ENCODE measurements at places on chromosomes 5 and 9. TPM values are rescaled to one million over a fixed set of nuclear protein-coding genes. Genes with fewer than 3 reads are reported as not detected.

GRCh38 chr5:113274836-113275414 is 159.9 kb downstream of the TSSK1B start:
- no peak overlapping the region for H3K4me3 ChIP-seq
- no peak for DNase-seq

DNA sequence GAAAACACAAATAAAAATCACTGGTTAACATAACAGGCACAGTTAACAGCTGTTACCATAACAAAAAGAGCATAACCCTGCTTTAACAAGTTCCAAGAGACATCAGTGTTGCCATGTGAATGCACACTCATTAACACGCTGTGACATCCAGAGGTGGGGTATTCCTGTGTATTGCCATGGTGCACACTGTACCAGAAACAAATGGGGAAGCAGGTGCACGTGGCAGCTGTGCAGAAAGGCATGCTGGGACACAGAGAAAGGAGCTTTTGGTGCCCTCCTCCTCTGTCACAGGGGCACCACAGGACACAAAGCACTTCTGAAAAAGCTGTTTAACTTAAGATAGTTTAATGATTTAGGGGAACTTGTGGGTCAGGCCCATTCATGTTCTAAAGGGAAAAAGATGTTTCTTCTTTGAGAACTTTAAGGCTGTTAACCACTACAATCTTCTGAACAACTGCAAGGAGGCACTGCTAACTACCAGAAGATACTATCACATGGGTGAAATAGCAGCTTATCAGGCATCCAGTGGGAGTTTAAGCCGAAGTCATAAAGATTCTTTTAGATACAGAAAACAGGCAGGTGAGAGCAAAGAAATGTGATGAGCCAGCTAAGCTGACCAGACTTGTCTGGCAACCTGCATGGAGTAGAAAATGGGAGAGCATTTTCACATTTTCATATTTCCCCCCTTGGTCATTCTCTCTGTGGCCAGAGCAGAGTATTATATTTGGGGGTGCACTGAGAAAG is 56.4 kb upstream of the GOLPH3 start:
- H3K4me1 ChIP-seq: peaks cover 9% of the 10 kb centered on the region
- no peaks in the 10 kb centered on the region for H3K27me3 ChIP-seq
- DNase-seq: no peak
- H3K27ac ChIP-seq: no peak overlapping the region
- peaks cover 22% of the 10 kb centered on the region for H3K36me3 ChIP-seq
- no peak overlapping the region for H3K4me3 ChIP-seq

GRCh38 chr9:21923694-21924093 is 70.5 kb downstream of the CDKN2A start:
- peaks cover 18% of the 10 kb centered on the region for H3K4me1 ChIP-seq
- H3K27me3 ChIP-seq: peaks cover 2% of the 10 kb centered on the region
- DNase-seq: no peak
- H3K4me3 ChIP-seq: no peak overlapping the region
- no peak overlapping the region for H3K27ac ChIP-seq

DNA sequence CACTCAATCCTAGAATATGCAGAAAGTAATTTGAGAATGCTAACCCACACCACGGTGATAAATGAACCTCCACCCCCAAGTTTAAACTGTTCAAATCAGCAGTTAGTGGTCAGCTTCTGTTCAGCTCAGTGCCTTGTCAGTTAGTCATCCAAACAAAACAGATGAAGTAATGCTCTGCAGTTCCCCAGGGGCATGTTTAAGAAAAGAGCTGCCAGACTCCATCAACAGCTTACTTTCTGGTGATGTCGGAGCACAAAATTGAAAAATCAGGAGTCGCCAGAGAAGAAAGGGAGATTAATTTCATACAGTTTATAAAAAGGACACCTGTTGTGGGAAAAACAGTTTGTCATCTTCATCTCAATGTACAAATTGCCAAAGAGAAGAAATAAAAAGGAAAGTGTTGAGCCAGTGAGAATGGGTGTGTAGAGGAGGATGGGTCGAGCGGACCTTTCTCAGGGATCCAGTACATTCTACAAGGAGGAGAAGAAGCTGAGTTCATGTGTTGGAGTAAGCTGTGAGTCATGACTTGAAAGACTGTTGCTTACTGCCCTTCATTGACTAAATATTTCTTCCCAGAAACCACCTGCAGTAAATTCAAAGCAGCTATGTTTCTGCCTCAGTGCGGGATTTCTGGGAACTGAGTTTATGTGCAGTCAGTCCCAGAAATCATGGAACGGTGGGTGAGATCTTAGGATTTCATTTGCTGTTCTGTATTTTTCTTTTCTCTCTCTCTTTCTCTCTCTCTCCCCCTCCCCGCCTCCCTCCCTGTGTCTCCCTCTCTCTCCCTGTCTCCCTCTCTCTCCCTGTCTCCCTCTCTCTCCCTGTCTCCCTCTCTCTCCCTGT is 13.7 kb downstream of the TRIO start:
- no peak for DNase-seq
- H3K4me3 ChIP-seq: no peak overlapping the region
- H3K27ac ChIP-seq: no peak overlapping the region
- no peaks in the 10 kb centered on the region for H3K4me1 ChIP-seq

- peak overlapping the region; percentile 70 for H3K4me3 ChIP-seq
- H3K27me3 ChIP-seq: no peaks in the 10 kb centered on the region
- DNase-seq: no peak
- H3K4me1 ChIP-seq: peaks cover 21% of the 10 kb centered on the region
- peak overlapping the region; percentile 97 for H3K27ac ChIP-seq
- peaks cover 13% of the 10 kb centered on the region for H3K36me3 ChIP-seq
These were observed 184.7 kb downstream of the MAPKAP1 start for GRCh38 chr9:125522328-125522725.

DNA sequence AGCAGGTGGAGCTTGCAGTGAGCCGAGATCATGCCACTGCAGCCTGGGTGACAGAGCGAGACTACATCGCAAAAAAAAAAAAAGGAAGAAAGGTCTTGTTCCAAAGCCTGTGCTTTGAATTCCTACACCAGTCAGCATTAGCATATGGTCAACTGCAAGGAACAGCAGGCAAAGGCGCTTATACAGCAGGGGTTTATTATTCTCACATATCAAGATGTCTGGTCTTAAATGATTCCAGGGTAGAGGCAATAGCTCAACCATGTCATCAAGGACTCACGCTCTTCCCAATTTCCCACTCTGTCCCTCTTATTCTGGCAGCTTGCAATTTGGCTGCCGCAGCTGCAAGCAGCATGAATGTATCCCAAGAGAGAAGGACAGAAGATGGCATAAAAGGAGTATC is 28.6 kb upstream of the HRH2 start:
- H3K27me3 ChIP-seq: peaks cover 3% of the 10 kb centered on the region
- peaks cover 12% of the 10 kb centered on the region for H3K36me3 ChIP-seq
- H3K4me3 ChIP-seq: no peak overlapping the region
- no peak overlapping the region for H3K27ac ChIP-seq
- DNase-seq: no peak

DNA sequence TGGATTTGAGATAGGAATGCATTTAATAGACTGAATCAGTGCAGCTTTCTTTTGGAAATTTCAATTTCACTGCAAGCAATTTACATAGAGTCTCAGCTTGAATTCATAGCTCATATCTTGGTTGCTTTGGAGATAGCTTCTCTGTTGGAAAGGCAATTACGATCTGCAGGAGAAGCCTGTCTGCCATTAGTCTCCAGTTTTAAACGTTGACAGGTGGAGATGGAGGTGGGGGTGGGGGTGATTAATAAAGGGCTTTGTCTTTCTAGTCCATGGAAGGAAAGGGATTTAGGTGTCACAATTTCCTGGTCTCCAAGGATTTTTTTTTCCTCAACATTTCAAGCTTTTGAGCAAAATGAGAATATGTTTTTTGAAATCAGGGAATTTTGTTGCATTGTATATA is 184.7 kb downstream of the CARTPT start:
- H3K36me3 ChIP-seq: no peaks in the 10 kb centered on the region
- H3K27ac ChIP-seq: no peak overlapping the region
- H3K27me3 ChIP-seq: peaks cover 5% of the 10 kb centered on the region
- no peak overlapping the region for H3K4me3 ChIP-seq
- DNase-seq: no peak
- H3K4me1 ChIP-seq: no peaks in the 10 kb centered on the region

- H3K4me1 ChIP-seq: peaks cover 3% of the 10 kb centered on the region
- no peak for DNase-seq
- H3K27ac ChIP-seq: no peak overlapping the region
- H3K36me3 ChIP-seq: no peaks in the 10 kb centered on the region
- H3K4me3 ChIP-seq: no peak overlapping the region
These were observed 53.3 kb upstream of the ANGPTL2 start for GRCh38 chr9:127175764-127176163.

DIPK1B gene
- total RNA-seq: 0.11 TPM

All from activated naive CD8-positive, alpha-beta T cell treated with anti-CD3 and anti-CD28 coated beads, Interleukin-2, amount 10 ng/mL, durations not matched to agents 7 days and 5 days (primary cell).